ENCODE measurements at places on chromosomes 12 and 14. TPM values are rescaled to one million over a fixed set of nuclear protein-coding genes. Genes with fewer than 3 reads are reported as not detected.
A peak's percentile ranks its signal among the peaks of the same experiment; 100 is the strongest.

GRCh38 chr14:52363041-52363704, 49.1 kb downstream of the PTGER2 start:
- no peaks in the 10 kb centered on the region for H3K27me3 ChIP-seq
- H3K4me1 ChIP-seq: no peaks in the 10 kb centered on the region
- no peak overlapping the region for H3K4me3 ChIP-seq

DNA sequence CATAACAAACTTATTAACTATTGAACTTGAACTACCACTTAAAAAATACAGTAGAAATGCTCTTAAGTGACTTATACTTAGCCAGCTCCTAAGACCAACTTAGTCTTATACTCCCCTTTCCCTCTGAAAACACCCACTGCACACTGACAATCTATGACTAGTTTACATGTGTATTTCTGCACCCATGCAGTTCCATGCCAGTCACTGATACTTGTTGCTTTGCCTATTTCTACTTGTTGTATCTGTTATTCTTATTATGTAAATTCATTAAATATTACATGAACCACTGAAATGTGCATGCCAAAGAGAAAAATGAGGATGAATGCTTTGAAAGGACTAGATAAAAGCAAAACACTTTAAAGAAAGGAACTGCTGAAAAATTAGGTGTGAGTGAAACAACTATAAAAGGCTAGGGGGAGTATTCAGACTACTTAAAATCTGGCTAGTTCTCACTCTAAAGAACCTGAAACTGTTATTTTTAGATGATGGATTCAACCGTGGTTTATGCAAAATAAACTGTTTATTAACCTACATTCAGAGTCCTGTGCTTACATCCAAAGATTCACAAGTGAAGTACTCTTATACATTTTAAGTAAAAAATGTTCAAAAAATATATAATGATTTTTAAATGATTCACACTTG, 74.7 kb downstream of the RPS6KA5 start:
- no peak overlapping the region for H3K4me3 ChIP-seq
- no peaks in the 10 kb centered on the region for H3K36me3 ChIP-seq

GRCh38 chr12:106070611-106071010, 68.1 kb downstream of the NUAK1 start:
- H3K4me3 ChIP-seq: no peak overlapping the region
- H3K27ac ChIP-seq: no peak overlapping the region
- peaks cover 13% of the 10 kb centered on the region for H3K4me1 ChIP-seq
- DNase-seq: no peak
- H3K36me3 ChIP-seq: peaks cover 4% of the 10 kb centered on the region
- H3K27me3 ChIP-seq: no peaks in the 10 kb centered on the region

DNA sequence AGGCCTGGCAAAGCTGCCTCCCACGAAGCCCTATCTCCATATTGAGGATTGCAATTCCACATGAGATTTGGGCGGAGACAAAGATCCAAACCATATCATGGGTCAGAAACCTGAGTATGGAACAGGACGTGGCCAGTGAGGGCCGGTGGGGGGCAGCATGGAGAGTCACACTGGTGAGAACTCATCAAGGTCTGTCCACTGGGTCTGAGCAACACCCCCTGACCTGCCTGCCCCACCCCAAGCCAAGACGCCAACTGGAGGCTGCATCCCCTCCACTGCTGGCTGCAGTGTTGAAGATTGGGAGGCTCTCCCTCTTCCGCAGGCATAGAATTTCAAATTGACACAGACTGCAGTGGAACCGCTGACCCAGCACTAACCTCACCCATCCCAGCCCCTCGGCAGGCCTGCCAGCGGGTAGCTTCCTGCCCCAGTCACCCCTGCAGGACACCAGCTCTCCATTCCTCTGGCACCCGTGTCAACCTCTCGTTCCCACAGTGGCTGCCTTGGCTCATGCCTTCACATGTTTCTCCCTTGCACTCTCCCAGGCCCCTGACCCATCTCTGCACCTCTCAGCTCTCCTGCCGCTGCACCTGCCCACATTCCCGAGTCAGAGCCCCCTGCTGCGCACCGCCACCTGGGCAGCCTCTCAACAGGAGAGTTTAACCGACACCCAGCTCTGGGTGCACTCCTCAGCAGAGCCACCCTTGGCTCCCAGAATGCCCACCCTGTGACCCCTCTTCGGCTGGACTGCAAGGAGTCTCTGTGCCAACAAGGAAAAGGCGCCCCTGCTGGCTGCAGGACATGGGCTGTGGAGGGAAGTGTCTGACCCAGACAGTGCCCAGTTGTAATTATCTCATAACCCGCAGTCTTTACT, 45.2 kb upstream of the PPP2R5C start:
- no peaks in the 10 kb centered on the region for H3K27me3 ChIP-seq
- no peak for DNase-seq
- no peaks in the 10 kb centered on the region for H3K36me3 ChIP-seq
- H3K4me1 ChIP-seq: no peaks in the 10 kb centered on the region

GRCh38 chr14:42469637-42470426, 863.2 kb downstream of the LRFN5 start:
- DNase-seq: peak; percentile 27
- no peaks in the 10 kb centered on the region for H3K36me3 ChIP-seq
- H3K27me3 ChIP-seq: no peaks in the 10 kb centered on the region
- no peak overlapping the region for H3K27ac ChIP-seq
- H3K4me1 ChIP-seq: no peaks in the 10 kb centered on the region
- no peak overlapping the region for H3K4me3 ChIP-seq

- H3K4me3 ChIP-seq: no peak overlapping the region
- no peaks in the 10 kb centered on the region for H3K27me3 ChIP-seq
- H3K27ac ChIP-seq: no peak overlapping the region
Observed at GRCh38 chr12:76241371-76241770, 106.8 kb downstream of the BBS10 start.

DNA sequence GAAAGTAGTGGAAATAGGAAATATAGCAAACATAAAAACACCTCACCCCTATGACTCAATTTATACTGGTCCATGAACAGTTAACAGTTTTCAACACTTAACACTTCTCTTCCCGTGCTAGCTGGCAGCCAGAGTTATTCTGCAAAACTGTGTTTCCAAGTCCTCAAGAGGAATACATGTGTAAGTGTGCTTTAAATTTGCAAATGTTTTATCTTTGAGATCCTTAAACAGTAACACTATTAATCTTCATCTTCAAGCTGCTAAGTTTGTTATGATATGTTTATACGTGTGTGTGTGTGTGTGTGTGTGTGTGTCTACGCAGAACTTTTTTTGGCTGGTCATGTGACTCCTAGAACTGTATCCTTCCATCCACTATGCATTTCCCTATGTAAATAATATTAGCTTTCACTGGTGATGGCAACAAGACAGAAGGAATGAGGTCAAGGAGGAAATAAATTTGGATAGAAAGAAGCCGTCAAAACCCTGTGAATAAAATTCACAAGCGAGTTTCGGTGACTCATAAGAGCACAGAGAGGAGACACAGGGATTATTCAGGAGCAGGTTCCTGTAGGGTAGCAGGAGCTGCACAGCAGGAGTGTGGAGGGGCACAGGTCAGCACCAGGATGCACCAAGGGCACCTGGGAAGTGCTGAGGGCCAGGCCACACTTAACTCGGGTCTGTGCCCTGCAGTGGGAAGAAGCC, 105.9 kb upstream of the ETV6 start:
- H3K27me3 ChIP-seq: no peaks in the 10 kb centered on the region
- no peak for DNase-seq

DNA sequence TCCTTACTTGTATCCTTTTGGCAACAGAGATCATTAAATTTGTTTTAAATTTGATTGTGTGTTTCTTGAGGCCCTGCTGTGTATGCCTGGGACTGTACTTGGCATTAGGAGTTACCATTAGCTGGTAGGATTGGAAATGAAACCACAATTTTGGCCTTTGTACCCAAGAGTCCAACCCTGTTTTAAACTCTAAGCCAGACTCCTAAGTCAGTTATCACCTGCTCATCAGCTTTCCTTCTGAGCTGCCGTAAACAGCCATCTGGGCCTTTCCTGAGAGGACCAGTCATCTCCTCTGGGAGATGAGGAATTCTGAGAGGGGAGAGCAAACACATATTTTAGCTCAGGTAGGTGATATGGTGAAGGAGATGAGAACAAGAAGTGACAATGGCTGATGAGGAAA, 74.3 kb upstream of the SRSF5 start:
- H3K4me1 ChIP-seq: no peaks in the 10 kb centered on the region
- H3K4me3 ChIP-seq: no peak overlapping the region
- no peak overlapping the region for H3K27ac ChIP-seq
- no peaks in the 10 kb centered on the region for H3K27me3 ChIP-seq
- DNase-seq: no peak

- no peak overlapping the region for H3K4me3 ChIP-seq
- no peaks in the 10 kb centered on the region for H3K4me1 ChIP-seq
- DNase-seq: no peak
Observed at GRCh38 chr14:91801358-91801757, 66.0 kb downstream of the TC2N start.

DNA sequence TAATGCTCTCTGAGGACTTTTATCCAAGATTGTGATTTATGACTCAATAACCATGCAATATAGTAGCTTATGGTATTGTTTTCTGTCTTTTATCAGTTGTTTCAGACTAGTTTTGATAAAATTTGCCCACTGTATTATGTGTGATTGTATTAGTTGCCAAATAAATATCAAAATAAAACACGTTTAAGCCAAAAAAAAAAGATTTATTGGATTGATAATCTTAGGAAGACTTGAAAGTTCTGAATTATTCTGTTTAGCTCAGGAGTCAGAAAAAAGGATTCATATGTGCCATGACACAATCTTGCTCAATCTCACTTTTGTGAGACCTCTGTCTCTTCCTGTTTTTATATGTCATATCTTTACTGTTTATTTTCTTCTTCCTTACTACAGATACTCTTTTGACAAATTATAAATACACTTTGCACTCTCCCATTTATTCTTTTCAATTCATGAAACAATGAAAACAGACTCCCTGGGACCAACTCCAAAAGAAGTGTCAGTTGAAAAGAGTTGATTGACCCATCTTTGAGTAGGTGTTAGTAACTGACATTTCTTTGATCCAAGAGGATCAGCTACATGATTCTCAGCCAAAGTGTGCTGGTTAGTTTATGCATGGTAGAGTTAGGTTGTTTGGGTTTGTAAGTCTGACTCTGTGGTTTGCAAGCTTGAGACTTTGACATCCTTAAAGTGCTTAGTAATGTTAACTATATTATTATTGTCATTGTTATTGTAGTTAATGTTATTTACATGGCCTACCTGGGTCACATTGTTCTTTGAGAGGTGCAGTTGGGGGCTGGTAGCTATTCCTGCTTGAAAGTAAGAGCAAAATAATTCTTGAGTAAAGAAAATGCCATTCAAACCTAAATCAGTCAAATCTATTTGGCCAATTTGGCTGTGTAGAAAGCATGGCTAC, 2.5 kb downstream of the OR6C76 start:
- no peaks in the 10 kb centered on the region for H3K36me3 ChIP-seq
- H3K27ac ChIP-seq: no peak overlapping the region
- no peak overlapping the region for H3K4me3 ChIP-seq
- no peaks in the 10 kb centered on the region for H3K27me3 ChIP-seq
- DNase-seq: no peak
- H3K4me1 ChIP-seq: no peaks in the 10 kb centered on the region

- no peak for DNase-seq
- H3K27ac ChIP-seq: no peak overlapping the region
- H3K36me3 ChIP-seq: no peaks in the 10 kb centered on the region
- no peak overlapping the region for H3K4me3 ChIP-seq
Observed at GRCh38 chr14:53249059-53249458, 95.9 kb upstream of the DDHD1 start.

DNA sequence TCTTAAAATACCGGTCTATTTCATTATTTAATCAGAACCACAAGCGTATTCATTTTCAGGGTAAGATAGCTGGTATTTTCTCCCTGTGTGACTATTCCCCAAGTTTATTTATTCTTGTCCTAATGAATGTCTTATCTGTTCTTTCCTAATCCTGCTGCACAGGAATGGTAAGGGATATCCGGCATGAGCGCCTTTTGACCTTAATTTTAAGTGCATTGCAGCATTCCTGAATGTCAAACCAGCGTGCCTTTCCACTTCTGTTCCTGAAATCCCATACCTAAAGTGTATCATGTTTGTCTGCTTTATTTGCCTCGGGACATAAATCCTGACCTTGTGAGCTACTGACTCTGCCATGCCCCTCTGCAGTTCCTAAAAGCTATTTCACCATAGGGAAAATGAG, 1713.2 kb upstream of the FLRT2 start:
- H3K4me3 ChIP-seq: no peak overlapping the region
- no peaks in the 10 kb centered on the region for H3K4me1 ChIP-seq
- H3K27me3 ChIP-seq: no peaks in the 10 kb centered on the region
- no peaks in the 10 kb centered on the region for H3K36me3 ChIP-seq
- DNase-seq: no peak
- no peak overlapping the region for H3K27ac ChIP-seq

DNA sequence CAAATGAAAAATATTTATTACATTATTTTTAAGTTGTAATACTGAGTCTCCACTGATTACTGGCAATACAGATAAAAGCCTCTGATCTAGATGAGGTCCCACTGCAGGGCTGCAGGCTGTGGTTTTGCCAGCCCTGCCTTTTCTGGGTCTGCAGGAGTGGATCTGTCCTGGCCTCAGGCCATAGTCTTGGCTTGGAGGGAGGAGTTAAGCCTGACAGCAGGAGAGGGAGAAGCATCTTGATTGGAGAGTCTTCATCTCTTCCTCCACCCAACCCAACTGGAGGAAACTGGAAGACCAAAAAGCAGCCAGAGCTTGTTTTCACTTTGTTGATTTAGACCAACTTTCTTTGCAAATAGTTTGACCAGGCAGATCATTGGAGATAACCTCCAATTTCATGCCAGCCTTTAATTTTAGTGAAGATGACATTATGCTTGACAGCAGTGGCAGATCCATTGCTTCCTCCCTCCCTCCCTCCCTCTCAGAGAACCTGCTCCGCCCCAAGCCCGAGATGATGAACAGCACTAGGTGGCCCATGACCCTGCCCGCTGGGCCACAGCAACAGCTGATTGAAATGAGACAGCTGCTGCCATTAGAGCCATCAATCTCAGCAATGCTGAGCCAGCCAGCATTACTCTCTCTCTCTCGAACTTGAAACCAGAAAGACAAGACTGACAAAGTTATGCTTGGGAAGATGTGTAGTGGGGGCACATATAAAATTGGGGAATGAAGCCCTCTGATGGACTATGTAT, 222.4 kb downstream of the GLT1D1 start:
- no peaks in the 10 kb centered on the region for H3K36me3 ChIP-seq
- no peak overlapping the region for H3K4me3 ChIP-seq

GRCh38 chr12:12788675-12789368, 3.4 kb downstream of the APOLD1 start:
- no peak overlapping the region for H3K4me3 ChIP-seq
- no peaks in the 10 kb centered on the region for H3K36me3 ChIP-seq
- no peaks in the 10 kb centered on the region for H3K27me3 ChIP-seq

DNA sequence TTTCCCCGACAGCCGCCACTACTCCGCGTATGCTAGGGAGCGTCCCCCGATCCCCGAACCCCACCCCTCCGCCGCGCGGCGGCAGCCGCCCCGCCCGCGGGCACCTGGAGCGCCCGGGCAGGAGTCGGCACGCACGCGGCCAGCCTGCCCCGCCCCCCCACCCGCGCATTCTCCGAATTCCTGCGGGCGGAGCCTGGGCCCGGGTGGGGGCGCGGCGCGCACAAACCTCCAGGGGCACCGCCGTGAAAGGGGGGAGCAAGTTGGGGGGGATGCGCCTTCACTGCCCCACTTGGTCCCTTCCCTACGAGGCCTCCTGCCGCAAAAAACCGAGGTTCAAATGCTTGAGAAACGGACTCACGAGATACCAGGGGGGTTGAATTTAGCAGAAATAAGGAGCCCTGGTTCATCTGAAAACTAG, 1.7 kb downstream of the AJUBA start:
- no peak for DNase-seq
- H3K27ac ChIP-seq: peak overlapping the region; percentile 96
- peaks cover 29% of the 10 kb centered on the region for H3K4me1 ChIP-seq
- no peaks in the 10 kb centered on the region for H3K36me3 ChIP-seq

SPIC gene
- not detected for total RNA-seq

GALNT16 gene
- total RNA-seq: 0.72 TPM

TMTC1 gene
- total RNA-seq: 0.28 TPM

TROAP gene
- total RNA-seq: 50.0 TPM

TSPAN11 gene
- not detected for total RNA-seq

KCNK13 gene
- not detected for total RNA-seq

IL22 gene
- total RNA-seq: not detected
